Lower lobe of right lung (tissue), 2 donors: ENCODE measurements at places on chromosomes 5 and 9. TPM values are rescaled to one million over a fixed set of nuclear protein-coding genes. Genes with fewer than 3 reads are reported as not detected.

C9 gene
- total RNA-seq: 0.27 TPM

PCDHGA4 gene
- 3.1 TPM for total RNA-seq

IARS1 gene
- 74.2 TPM for total RNA-seq

CAPSL gene
- 8.7 TPM for total RNA-seq

GRCh38 chr5:148228392-148228984 is 9.8 kb upstream of the MARCOL start:
- DNase-seq: no peak

PLPP7 gene
- total RNA-seq: 1.7 TPM

- DNase-seq: no peak
These were observed 2.4 kb downstream of the ANXA6 start for GRCh38 chr5:151154931-151155774.

DNA sequence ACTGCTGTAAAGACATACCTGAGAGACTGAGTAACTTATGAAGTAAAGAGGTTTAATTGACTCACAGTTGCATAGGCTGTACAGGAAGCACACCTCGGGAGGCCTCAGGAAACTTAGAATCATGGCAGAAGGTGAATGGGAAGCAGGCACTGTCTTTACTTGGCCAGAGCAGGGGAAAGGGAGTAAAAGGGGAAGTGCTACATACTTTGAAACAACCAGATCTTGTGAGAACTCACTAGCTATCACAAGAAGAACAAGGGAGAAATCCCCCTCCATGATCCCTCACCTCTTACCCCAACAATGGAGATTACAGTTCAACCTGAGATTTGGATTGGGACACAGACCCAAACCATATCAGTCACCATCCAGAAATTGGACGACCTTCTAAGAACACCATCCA is 1285.8 kb upstream of the CDH9 start:
- DNase-seq: no peak

DNA sequence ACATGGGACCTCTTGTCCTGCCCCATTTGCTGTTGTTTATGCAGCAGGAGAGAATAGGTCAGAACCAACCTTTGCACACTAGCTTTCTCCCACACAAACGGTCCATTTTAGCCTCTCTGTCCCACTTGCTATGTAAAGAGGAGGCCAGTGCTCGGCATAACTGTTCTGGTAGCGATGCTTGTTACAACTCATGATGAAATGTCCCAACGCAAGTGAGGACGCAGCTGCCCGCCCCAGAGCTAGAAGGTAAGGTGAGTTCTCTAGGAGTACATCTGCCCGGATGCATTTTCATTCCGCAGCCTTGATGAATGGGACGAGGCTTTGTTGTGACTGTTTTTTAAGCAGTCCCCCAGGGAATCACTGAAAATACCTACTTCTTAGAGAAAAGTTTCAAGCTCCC is 14.1 kb downstream of the S1PR3 start:
- no peak for DNase-seq

SHISAL2B gene
- not detected for total RNA-seq

MARCHF3 gene
- 14.3 TPM for total RNA-seq

- DNase-seq: no peak
These were observed 51.4 kb upstream of the COL15A1 start for GRCh38 chr9:98892288-98892687.

GRCh38 chr5:144794922-144795321 is 624.2 kb downstream of the KCTD16 start:
- no peak for DNase-seq

- DNase-seq: peak; percentile 47
These were observed 138.8 kb downstream of the GRIA1 start for GRCh38 chr5:153629027-153629895.
